ENCODE measurements at places on chromosomes 2 and 18.

- DNase-seq = no peak
These were observed 877.6 kb downstream of the SLC4A3 start for GRCh38 chr2:220504938-220505503.

DNA sequence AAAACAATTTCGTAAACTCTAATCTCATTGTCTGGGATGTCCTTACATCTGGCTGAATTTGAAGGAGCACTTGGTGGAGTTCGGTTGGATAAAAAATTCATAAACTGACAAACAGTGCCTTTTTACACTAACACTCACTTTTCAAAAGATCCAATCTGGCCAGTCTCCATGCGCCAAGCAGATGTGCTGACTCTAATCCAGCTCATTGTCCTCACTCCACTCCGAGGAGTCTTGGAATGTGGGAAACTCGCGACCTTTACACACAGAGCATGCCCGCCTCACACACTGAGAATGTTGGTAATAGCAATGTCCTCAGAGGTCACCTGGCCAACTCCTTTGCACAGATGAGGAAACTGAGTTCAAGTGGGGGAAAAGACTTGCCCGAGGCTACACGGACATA is 66.8 kb downstream of the XDH start:
- no peak for DNase-seq

GRCh38 chr2:134669731-134670669 is 48.8 kb downstream of the TMEM163 start:
- DNase-seq = no peak

DNA sequence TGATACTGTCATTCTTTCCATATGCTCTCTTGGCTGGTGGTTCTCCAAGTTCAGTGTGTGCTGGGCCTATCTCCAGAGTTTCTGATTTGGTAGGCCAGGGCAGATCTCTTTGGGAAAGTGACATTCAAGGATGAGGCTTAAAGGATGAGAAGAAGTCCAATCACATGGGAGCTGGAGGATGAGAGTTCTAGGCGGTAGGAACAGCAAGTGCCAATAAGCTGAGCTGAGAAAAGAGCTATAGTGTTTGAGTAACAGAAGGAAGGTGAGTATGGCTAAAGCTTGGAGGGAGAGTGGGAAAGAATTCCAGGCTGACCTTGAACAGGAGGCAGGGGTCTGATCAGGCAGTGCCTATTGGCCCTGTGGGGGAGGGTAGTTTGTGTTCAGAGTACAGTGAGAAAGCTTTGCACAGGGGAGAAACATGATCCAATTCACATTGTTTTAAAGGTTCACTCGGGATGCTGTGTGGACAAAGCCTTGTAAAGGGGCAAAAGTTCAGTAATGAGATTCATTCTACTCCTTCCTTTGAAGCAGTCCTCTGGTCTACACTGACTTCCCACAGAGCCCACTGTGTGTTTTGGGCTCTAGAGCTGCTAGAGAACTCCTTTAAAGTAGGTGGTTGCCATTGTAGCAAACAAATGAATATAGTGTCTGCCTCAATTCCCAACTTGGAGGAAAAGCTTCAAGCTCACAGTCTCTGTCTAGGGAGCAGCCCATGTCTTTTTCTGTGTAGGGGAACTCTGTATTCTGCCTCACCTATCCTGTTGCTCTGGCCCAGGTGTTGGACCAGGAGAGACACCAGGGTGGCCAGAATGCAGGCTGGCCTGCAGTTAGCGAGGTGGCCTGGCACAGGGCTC is 81.8 kb downstream of the FASTKD2 start:
- no peak for DNase-seq

GRCh38 chr2:168849610-168850009 is 40.6 kb downstream of the SPC25 start:
- peak; percentile 29 for DNase-seq

GRCh38 chr2:17593841-17594491 is 53.5 kb downstream of the VSNL1 start:
- DNase-seq = no peak

DNA sequence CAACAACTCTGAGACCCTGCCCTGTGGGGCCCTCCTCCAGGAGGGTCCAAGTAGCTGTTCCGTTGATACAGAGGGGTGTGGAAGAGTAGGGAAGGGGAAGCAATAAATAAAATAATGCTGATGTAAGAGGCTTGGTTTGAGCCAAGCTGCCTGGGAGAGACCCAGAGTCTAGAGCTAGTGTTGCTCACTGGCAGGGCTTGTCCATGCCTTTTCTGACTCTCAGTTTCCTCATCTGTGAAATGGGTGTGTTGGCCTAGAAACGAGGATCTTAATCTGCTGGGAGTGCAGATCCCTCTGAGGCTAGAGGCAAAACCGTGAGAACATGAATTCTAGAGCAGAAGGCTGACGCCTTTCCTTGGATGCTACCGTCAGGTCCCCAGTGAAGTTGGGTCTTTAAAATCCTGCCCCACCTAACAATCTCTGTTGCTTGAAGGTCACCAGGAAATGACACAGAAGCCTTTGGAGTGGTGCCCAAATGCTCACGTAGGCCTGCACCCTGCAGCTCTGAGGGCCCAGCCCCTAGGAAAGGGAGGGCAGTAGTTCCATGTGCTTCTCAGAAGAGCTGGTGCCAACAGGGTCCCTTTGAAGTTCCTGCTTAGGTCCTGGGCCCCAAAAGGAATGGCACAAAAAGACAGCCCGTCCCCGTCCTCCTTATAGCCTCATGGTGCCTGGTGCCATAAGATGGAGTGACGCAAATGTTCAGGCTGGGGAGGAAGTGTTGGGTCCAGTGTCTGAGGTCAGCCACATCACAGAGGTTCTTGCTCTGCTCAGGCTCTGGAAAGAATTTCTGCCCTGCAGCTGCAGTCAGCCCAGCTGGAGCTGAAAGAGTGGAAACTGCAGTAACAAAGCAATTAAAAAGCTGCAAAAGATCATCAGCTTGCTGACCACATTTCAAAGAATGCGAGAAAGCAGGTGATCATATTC is 73.2 kb upstream of the SMAD2 start:
- no peak for DNase-seq

- DNase-seq = no peak
These were observed 399.1 kb downstream of the PLCL1 start for GRCh38 chr2:198203336-198204069.

GRCh38 chr2:225558399-225559071 is 159.0 kb downstream of the NYAP2 start:
- no peak for DNase-seq

DNA sequence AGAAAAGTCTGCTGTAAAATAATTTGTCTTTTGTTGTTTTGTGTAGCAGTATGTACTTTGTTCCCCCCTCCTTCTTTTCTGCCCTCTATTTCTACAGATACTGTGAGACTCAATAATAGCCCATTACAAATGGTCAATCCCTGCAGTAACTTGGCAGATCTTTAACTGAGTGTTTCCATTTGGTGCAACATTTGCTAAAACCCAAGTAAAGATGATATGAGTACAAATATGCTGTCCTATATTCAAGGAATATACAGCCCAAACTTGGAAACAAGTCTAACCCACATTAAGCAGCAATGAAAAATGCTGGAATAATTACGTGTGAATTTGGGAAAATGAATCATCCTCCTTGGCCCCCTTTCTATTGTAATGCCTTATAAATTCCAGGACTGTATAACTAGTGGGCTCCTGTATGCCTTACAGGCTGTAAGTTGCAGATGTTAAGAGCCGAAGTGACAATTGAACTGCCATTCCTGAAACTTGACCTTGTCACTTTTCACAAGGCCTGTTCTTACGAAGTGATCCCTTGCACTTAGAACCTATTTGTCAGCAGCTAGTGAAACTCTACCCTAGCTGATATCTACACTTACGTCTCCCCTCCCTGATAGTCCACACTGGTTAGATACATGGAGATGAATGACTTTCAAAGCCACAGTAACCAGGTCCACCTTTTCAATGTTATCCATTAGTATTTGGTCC is 104.9 kb downstream of the IRS1 start:
- no peak for DNase-seq

Data from hepatic stellate cell (primary cell).